IMR-90 (cell line): ENCODE measurements at places on chromosomes 3 and 15. TPM values are rescaled to one million over a fixed set of nuclear protein-coding genes. Genes with fewer than 3 reads are reported as not detected.

DNA sequence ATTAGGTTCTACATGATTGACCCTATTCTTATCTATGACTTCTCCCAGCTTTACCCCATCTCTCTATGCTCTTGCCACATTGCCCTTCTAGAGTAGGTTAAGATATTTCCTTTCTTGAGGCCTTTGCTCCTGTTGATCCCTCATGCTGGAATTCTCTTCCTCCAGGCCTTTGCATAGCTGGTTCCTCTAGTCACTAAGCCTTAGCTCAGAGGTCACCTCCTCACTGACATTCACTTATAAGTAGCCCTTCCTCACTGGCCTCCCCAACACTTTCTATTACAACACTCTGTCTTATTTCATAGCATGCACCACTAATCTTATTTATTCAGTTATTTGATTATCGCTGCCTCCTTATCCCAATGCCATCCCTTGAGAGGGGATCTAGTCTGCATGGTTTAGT lies 228.4 kb upstream of the COL8A1 start:
- DNase-seq, result no peak

DNA sequence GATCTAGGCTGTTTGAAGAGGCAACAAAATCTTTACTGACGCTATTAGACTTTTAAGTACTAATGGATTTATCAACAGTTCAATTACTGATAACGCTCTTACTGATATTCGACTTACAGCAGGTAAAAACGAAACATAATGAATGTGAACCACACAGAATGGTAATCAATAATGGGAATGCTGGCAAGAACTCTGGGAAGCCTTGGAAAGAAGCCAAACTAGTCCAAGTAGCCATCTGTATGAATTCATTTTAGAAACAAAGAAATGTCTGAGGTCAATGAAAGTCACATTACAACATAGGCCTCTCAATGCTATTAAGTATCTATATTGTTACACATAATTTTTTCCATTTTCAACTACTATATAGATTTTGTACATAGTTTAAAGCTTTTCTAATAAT lies 130.0 kb downstream of the DMXL2 start:
- no peak for DNase-seq

DNA sequence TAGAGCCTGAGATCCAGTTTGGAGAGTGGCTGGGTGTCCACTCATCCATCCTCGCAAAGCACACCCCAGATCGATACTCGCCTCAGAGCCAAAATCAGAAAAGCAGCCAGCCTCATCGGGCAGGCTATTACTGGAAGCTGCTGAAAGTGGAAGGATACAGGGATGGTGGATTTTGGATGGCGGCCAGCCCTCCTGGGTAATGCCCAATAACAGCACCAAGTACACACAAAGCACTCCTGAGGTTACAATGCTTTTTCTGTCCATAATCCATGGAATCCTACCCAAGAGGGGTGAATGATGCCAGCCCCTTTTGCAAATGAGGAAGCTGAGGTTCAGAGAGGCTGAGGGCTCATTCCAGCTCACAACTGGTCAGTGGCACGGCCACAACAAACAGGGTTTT lies 93.1 kb upstream of the SLC6A11 start:
- no peak for DNase-seq

- DNase-seq, result peak; percentile 1
Measured at GRCh38 chr3:164465172-164465571, 613.1 kb downstream of the SI start.

The LMAN1L gene
- not detected in 2 replicates for total RNA-seq

The GOLGA8J gene
- total RNA-seq, result under 0.01 TPM in 1 of 2 replicates, not detected in the other
